ENCODE measurements at places on chromosomes 2 and 18. TPM values are rescaled to one million over a fixed set of nuclear protein-coding genes. Genes with fewer than 3 reads are reported as not detected.

Gene MRO
- total RNA-seq: 3.1 TPM

Gene DYNAP
- total RNA-seq: not detected

- no peak overlapping the region for H3K4me3 ChIP-seq
- H3K27me3 ChIP-seq: no peaks in the 10 kb centered on the region
- no peak overlapping the region for H3K27ac ChIP-seq
Measured at GRCh38 chr2:50719837-50720696, 311.9 kb downstream of the NRXN1 start.

GRCh38 chr2:36664696-36665076 lies 31.8 kb upstream of the VIT start:
- no peaks in the 10 kb centered on the region for H3K27me3 ChIP-seq
- no peaks in the 10 kb centered on the region for H3K4me1 ChIP-seq
- no peak overlapping the region for H3K4me3 ChIP-seq

DNA sequence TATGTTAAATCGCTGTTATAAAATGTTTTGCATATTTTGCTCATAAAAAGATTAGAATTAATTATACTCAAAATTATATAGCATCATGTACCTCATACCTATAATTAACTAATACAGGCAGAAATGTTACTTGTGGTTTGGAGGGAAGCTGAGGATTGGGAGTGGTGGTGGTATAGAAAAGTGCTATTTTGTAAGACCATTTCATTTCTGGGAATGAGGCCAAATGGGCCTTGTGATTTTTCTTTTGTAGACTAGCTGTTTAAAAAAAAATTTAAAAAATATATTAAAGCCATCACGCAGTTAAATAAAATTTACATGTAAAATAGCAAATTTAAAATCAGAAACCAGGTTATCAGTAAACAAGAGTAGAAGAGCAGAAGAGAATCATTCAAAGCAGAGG lies 560.8 kb upstream of the FAM98A start:
- no peaks in the 10 kb centered on the region for H3K27me3 ChIP-seq
- no peak overlapping the region for H3K4me3 ChIP-seq
- no peak for DNase-seq
- no peaks in the 10 kb centered on the region for H3K4me1 ChIP-seq
- H3K36me3 ChIP-seq: no peaks in the 10 kb centered on the region

Data from hepatocyte (in vitro differentiated cells).